ENCODE measurements at places on chromosomes 13 and 19. TPM values are rescaled to one million over a fixed set of nuclear protein-coding genes. Genes with fewer than 3 reads are reported as not detected.

The CACNG6 gene
- 3.6 TPM for total RNA-seq

The ATP4B gene
- not detected for total RNA-seq

The NLRP5 gene
- total RNA-seq = not detected

The ZNF254 gene
- 7.6 TPM for total RNA-seq

The PLK5 gene
- total RNA-seq = not detected

The CILP2 gene
- 6.0 TPM for total RNA-seq

The CEACAM1 gene
- 0.39 TPM for total RNA-seq

The AMER2 gene
- total RNA-seq = not detected

The ZNF181 gene
- total RNA-seq = 8.5 TPM

The GPR4 gene
- 0.48 TPM for total RNA-seq

The KIR3DL1 gene
- total RNA-seq = not detected

The CCDC70 gene
- not detected for total RNA-seq

The FPR2 gene
- not detected for total RNA-seq

The FGF21 gene
- total RNA-seq = not detected

The CKM gene
- total RNA-seq = 6.0 TPM

The MICOS13 gene
- total RNA-seq = 52.5 TPM

The ADAMTSL5 gene
- total RNA-seq = 5.0 TPM

The POU2F2 gene
- 5.0 TPM for total RNA-seq

The KLK14 gene
- total RNA-seq = not detected

The IFNL1 gene
- not detected for total RNA-seq

The ZNF616 gene
- 5.9 TPM for total RNA-seq

The ZNF135 gene
- total RNA-seq = 3.5 TPM

The CYP4F8 gene
- not detected for total RNA-seq

The PSG7 gene
- not detected for total RNA-seq

The FXYD5 gene
- total RNA-seq = 149 TPM

The ZBTB7A gene
- 35.6 TPM for total RNA-seq

The CCL25 gene
- not detected for total RNA-seq

The ZNF816 gene
- 6.3 TPM for total RNA-seq

The HPN gene
- total RNA-seq = not detected

The ATP4A gene
- total RNA-seq = not detected

The WDR62 gene
- 1.0 TPM for total RNA-seq

The INSL3 gene
- not detected for total RNA-seq

The TEX29 gene
- total RNA-seq = not detected

The IL17D gene
- 0.78 TPM for total RNA-seq

The FBN3 gene
- total RNA-seq = not detected

All from epithelial cell of alveolus of lung (primary cell).